ENCODE measurements at places on chromosomes 2 and 18. TPM values are rescaled to one million over a fixed set of nuclear protein-coding genes. Genes with fewer than 3 reads are reported as not detected.

The IL1RL2 gene
- total RNA-seq: not detected

The RHBDD1 gene
- 75.2 TPM for total RNA-seq

The MOB4 gene
- 20.5 TPM for total RNA-seq

The GPR55 gene
- not detected for total RNA-seq

The KCNG2 gene
- not detected for total RNA-seq

The CLK1 gene
- total RNA-seq: 102 TPM

The CPSF3 gene
- 51.6 TPM for total RNA-seq

The LRP2 gene
- total RNA-seq: 0.02 TPM

The EPC2 gene
- 25.6 TPM for total RNA-seq

The NETO1 gene
- total RNA-seq: not detected

The NT5DC4 gene
- total RNA-seq: not detected

The B3GNT7 gene
- total RNA-seq: not detected

The MEIS1 gene
- 4.4 TPM for total RNA-seq

The TTR gene
- total RNA-seq: not detected

The TDRD15 gene
- total RNA-seq: not detected

The INHBB gene
- 0.16 TPM for total RNA-seq

The POLE4 gene
- 117 TPM for total RNA-seq

The SLC16A14 gene
- 0.56 TPM for total RNA-seq

The SAG gene
- total RNA-seq: not detected

The CFC1 gene
- not detected for total RNA-seq

The HDAC4 gene
- 21.8 TPM for total RNA-seq

The ALLC gene
- not detected for total RNA-seq

The LOXHD1 gene
- not detected for total RNA-seq

The CCDC68 gene
- 3.3 TPM for total RNA-seq

The SERPINB2 gene
- 0.47 TPM for total RNA-seq

The IAH1 gene
- total RNA-seq: 82.3 TPM

The SRD5A2 gene
- not detected for total RNA-seq

The EFR3B gene
- total RNA-seq: 0.09 TPM

The EVA1A gene
- 7.6 TPM for total RNA-seq

The FZD7 gene
- 1.1 TPM for total RNA-seq
